Right kidney (tissue), 9 donors: ENCODE measurements at places on chromosomes 5 and 9.

- no peak for DNase-seq
Measured at GRCh38 chr9:135084881-135085760, 2.3 kb upstream of the OLFM1 start.

DNA sequence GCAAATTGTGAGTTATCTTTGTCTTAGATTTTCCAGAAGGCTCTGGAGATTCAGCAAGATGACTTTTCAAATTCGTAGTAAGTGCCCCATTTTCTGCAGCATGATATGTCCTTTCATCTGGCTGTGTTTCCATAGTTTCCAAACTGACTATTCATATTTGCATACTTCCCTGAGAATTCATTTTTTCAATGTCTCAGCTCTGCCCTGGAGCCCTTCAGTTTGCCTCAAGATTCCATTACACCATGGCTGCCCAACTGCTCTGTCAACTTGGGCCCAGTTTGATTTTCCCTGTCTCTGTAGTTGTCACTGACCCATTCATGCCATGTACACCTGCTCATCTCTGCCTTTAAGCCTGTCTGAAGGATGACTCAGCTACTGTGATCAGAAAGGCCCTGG, 94.2 kb upstream of the RUSC2 start:
- DNase-seq, result no peak

GRCh38 chr9:78884611-78885150, 587.8 kb downstream of the PSAT1 start:
- DNase-seq, result no peak

- DNase-seq, result no peak
Measured at GRCh38 chr5:8386719-8387288, 517.9 kb downstream of the MTRR start.

- no peak for DNase-seq
Measured at GRCh38 chr9:95266649-95267048, 50.9 kb downstream of the FANCC start.

DNA sequence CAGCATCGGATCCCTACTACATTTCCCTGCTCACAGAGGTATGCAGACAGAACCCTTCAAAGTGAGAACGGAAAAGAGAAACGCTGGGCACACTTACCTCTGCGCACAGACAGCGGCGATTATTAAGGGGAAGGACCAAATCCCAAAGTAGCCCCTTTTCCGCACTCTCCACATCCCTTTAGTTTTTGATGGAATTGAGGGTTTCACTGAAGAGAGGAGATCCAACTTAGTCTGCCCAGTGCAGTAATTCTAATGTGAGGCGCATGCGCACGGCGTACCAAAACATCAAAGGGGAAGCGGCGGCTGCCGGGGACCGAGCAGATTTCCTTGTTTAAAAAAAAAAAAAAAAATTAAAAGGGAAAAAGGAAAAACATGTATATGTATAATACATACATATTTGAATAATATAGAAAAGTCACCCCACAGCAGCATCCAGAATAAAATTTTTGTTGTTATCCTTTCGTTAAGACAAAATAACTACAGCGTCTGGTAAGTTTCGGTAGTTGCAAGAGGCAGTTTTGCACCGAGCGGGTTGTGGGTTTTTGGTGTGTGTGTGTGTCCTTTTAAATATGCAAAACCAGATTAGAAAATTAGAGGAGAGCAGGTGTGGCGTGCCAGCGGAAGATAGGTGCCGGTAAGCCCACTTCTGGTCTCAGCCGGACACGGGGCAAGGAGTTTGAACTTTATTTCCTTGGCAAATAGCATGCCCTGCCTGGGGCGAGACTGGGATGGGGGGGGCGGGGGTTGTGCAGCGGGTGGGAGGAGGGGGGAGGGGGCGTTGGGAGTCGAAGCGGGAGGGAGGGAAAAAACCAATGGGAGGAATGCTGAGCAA, at the start of gene GABRB2:
Gene GABRB2, minus strand, starts transcription at position 256 of the 832 bp plus-strand sequence. Its CDS starts 82 bp downstream, at position 174.
- peak; percentile 74 for DNase-seq

GRCh38 chr5:80959138-80959537, 1.0 kb upstream of the RASGRF2 start:
- no peak for DNase-seq

- DNase-seq, result no peak
Measured at GRCh38 chr5:126403876-126404275, 19.3 kb upstream of the GRAMD2B start.

GRCh38 chr9:4170231-4170630, 129.6 kb downstream of the GLIS3 start:
- no peak for DNase-seq

DNA sequence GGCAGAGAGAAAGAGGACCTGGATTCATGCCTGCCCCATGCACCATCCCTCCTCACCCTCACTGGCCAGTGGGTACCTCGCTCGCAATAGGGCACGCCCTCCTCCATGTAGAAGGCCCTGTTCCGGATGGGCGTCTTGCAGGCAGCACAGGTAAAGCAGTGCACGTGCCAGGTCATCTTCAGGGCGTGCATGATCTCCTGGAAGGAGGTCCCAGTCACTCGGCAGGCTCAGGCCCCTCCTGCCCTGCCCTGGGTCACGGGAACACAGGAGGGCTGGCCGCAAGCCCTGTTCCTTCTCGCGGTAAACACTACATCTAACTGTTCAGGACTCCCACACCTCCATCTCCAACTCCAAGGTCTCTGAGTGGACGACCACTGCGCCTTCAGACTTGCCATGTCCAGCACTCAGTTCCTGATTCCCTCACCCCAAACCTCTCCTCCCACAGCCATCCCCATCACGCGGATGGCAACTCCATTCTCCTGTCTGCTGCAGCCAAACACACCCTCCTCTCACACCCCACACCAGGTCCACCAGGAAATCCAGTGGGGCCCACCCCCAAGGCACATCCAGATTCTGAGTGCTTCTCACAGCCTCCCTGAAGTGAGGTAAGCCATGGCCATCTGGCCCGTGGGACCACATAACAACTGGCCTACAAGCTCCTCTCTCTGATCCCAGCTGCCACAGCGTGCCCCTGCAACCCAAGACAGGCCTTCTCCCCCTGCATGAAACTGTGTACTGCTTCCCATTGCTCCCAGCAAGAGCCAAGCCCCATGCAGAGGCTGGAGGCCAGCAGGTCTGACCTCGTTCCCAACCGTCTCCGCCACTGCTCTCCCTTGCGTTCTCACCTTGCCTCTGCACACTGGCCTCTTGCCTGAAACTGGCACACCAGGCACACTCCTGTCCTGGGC, 10.8 kb upstream of the DBN1 start:
- no peak for DNase-seq
